Stimulated activated CD4-positive, alpha-beta T cell treated with anti-CD3 and anti-CD28 coated beads, Interleukin-1b, Interleukin-23, amount 100 ng/mL, for 1 hour (primary cell): ENCODE measurements at places on chromosomes 12 and 14.

DNA sequence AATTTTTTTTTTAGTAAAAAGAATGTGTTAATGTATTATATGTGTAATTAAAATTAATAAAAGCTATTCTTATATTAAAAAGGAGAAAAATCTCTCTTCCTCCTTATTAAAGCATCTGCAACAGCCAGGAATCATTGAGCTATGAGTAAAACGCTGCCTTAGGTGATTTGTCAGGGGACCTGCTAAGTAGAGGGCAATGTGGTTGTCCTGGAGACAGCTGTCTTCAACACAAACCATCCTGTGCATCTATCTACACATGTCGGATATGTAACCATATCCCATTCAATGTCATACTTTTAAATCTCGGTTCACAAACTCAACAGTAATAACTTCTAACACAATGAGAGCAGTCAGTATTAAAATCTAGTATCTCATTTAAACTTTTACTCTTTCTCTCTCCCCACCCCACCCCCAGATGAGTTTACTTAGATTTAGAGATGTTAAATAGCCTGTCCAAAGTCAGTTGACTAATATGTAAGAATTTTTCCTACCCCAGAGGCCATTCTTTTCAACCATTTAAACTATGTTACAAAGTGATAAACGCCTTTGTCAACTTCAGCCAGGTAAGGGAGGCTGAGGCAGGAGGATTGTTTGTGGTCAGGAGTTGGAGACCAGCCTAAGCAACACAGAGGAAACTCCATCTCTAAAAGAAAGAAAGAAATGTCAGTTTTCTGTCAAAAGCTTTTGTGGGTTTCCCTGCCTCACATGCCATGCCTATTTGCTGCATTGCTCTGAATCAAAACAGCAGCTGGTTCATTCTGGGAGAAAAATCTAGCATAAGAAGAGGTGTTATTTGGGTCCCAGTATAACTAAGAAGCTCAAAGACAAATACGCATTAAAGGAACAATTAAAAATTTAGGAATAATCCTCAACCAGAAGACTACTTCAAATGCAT lies 413.7 kb upstream of the CCDC196 start:
- DNase-seq: no peak

DNA sequence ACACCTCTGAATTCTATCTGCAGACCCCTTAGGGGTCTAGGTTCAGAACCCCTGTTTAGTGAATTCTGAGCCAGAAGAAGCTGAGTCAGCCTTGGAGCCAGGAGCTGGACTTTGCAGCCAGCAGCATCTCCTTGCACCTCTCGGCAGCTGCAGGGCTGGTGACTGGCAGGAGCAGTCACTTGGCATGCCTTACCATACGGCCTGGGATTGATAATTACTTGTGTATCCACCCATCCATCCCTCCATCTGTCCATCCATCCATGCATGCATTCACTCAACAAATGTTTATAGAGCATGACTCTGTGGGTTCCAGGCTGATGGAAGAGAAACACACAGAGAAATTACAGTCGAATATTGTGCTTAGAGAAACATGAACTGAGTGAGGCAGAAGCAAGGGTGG lies 67.5 kb upstream of the PRIMA1 start:
- no peak for DNase-seq

DNA sequence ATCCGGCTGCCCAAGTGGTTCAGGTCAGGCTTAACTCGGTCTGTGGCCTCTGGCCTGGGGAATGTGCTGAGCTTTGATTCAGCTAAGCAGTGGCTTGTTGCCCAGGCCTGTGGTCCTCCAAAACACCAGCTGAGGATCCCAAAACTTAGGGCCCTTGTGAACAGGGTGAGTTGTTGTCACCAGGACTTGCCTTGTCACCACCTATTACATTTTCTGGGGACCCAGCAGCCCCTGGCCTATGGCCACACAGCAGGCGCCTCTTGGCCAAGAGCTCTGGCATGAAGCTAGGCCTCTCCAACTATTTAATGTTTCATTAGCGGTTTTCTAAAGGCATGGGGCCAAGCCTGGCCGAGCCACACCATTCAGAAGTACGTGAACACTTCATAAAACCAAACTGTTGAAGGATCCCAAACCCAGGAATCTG lies 343.7 kb downstream of the CACNA1C start:
- DNase-seq: no peak

GRCh38 chr12:107845980-107846659 lies 71.6 kb downstream of the ASCL4 start:
- no peak for DNase-seq

DNA sequence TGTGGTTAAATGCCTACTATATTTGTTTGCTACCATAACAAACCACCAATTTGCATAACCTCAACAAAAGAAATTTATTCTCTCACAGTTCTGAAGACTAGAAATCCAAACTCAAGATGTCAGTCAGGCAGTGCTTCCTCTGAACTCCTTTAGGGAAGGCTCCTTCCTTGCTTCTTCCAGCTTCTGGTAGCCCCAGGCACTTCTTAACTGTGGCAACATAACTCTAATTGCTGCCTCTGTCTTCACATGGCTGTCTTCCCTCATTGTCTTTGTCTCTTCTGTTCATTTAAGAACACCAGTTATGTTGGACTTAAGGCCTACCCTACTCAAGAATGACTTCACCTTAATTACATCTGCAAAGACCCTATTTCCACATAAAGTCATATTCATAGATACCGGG lies 206.9 kb downstream of the SYT1 start:
- no peak for DNase-seq

DNA sequence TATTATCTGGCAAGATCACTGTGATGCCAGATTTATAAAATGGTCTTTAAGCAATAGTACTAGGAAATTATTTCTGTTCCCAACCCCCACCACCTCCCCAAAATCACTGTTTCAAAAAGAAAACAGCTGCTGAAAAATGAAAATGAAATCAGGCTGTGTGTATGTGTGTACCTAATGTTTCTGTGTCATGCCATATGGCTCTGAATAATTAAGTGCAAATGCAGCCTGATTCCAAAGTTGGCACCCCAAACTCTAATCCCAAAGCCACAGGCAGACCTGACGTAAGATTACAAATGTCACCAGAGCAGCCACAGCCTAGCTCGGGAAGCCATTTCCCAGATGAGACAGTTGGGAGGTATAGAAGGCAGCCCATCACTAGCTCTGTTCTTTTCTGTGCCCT lies 175.5 kb downstream of the MED13L start:
- no peak for DNase-seq

DNA sequence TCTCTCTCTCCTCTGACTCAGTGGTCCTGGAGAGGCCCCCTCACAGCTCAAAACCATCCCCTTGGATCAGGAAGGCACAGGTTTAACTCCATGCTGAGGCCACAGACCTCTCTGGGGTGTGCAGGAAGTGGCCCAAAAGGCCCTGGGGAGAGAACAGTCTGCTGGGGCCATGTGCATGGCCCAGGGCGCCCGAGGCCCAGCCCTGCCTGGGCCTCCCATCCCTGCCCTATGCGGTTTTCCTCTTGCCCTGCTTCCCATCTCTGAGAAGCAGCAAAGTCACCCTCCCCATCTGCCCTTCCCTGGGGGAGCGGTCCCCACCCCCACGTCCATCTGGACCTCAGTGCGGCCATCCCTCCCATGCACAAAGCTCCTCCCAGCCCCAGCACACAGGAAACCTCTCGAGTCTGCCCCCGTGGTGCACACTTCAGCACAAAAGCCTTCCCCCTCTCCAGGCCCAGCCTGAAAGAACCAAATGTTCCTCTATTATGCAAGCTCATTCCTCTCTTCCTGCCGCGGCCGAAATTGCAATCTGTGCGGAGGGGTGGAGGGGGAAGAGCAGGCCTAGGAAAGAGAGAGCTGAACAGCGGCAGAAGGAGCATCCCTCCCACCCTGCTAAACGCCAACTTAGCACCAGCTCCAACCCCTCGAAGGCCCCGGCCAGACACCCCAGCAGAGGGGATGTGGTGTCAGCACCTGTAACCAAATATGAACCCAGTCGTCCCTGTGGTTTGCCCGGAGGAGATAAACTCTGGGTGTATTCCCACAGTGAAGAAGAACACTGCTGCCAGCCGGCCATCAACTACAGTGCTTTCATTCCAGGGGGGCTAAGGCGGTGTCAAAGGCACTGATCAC lies 108.5 kb downstream of the SCARB1 start:
- DNase-seq: no peak

DNA sequence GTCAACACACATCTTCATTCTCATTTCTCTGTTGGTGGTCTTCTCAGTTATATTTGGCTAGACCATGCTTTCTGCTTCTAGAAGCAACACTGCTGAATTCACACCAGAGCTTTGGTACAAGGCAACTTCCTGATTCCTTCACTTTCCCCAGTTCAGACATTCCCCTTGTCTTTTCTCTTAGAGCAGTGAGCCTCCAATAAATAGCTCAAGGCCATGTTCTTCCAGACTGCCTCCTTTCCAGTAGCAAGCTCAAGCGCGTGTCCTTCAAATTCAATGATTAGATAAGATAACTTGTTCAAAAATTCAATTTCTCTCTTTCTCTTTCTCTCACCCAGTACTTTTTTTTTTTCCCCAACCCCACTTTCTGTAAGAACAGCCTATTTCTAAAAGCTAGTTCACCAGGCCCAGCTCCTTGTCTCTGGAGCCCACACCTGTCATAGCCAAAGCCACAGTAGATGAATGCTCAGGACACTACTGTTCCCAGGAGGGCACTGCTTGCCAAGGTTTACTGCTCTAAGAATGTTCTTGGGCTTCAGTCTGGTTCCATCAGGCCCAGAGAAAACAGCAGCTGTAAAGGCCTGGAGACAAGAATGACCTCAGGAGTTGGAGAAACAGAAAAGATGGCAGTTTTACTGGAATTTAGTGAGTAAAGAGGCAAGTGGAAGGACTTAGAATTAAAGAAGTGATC lies 17.7 kb downstream of the TBK1 start:
- DNase-seq: no peak

- DNase-seq: no peak
Measured at GRCh38 chr12:92027701-92028440, 117.8 kb downstream of the BTG1 start.

DNA sequence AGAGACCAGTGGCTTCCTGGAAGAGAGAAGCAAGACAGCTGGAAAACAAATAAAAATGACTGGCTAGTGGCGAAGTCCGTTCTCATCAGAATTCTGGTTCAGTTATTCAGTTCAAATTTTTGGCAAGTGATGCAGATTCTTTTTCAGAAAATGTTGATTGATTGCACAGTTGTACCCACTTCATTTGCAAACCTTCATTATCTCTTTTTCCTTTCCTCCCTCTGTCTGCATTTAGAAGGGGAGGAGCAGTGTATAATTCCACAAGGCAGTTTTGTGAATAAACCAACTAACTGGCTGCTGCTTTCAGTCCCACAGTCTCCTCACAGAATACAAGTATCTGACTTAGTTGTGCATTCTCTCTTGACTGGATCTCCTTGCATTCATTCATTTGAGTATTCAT lies 417.5 kb downstream of the NPAS3 start:
- no peak for DNase-seq

- DNase-seq: no peak
Measured at GRCh38 chr12:121038861-121039668, at the start of gene OASL. TSS of gene OASL (minus strand) at chr12:121039246. CDS start at chr12:121038971, 275 bp downstream.

- no peak for DNase-seq
Measured at GRCh38 chr12:70451528-70451927, 85.4 kb downstream of the KCNMB4 start.

GRCh38 chr14:94884616-94885230 lies 114.8 kb upstream of the GSC start:
- DNase-seq: no peak

DNA sequence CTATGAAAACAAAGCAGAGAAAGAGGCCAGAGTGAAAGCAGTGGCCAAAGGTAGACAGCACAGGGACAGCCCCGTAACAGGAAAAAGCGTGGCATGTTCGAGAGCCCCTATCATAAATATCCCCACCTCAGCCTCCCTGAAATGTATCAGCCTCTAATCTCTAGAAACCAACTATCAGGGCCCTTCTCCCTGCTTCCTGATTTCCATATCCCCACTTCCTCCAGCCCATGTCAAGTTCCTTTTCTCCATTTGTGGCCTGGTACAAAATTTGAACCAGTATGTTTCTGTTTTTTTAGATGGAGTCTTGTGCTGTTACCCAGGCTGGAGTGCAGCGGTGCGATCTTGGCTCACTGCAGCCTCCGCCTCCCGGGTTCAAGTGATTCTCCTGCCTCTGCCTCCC lies 16.9 kb downstream of the DEPDC4 start:
- DNase-seq: no peak

- no peak for DNase-seq
Measured at GRCh38 chr14:104735830-104736642, 12.0 kb downstream of the ADSS1 start.

GRCh38 chr12:51323966-51324895 lies at the start of gene BIN2:
TSS of gene BIN2 (minus strand) at chr12:51324174. CDS start at chr12:51324102, 72 bp downstream.
- DNase-seq: peak; percentile 35

GRCh38 chr14:104844306-104845032 lies 20.6 kb upstream of the CEP170B start:
- no peak for DNase-seq

GRCh38 chr14:40987481-40987880 lies 619.2 kb upstream of the LRFN5 start:
- DNase-seq: no peak

- DNase-seq: no peak
Measured at GRCh38 chr14:24298892-24299254, 707 bp downstream of the DHRS1 start.

- DNase-seq: no peak
Measured at GRCh38 chr14:69090187-69090789, 62.6 kb downstream of the DCAF5 start.

DNA sequence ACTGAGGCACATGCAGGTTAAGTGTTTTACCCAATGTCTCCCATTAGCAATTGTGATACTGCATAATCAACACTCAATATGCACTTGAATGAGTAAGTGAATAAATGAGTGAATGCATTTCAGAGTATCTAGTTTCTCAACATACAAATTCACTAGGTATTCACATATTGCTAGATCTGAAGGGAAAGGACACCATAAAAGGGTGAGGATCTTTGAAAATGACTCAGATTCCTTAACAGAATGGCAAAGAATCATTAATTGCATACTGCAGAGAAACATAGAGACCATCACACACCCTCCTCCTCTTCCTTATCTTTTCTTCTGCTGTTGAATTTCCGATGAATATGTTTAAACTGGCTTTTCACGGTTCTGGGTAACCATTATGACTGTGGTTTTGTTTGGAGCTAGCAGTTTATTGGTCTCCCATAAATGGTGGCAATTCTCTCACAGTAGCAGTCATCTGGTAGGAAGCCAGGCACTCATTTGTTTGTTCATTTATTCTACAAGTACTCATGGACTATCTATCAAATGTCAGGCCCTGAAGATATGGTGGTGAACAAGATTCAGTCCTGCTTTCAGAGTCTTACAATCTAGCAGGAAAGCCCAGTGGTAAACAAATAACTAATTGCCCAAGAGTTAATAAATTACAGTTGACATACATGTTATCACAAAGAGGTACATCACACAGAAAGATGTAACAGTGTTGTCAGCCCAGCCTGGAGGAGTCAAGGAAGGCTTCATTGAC lies 70.2 kb downstream of the LLPH start:
- no peak for DNase-seq
